ENCODE measurements at places on chromosomes 4 and X.

DNA sequence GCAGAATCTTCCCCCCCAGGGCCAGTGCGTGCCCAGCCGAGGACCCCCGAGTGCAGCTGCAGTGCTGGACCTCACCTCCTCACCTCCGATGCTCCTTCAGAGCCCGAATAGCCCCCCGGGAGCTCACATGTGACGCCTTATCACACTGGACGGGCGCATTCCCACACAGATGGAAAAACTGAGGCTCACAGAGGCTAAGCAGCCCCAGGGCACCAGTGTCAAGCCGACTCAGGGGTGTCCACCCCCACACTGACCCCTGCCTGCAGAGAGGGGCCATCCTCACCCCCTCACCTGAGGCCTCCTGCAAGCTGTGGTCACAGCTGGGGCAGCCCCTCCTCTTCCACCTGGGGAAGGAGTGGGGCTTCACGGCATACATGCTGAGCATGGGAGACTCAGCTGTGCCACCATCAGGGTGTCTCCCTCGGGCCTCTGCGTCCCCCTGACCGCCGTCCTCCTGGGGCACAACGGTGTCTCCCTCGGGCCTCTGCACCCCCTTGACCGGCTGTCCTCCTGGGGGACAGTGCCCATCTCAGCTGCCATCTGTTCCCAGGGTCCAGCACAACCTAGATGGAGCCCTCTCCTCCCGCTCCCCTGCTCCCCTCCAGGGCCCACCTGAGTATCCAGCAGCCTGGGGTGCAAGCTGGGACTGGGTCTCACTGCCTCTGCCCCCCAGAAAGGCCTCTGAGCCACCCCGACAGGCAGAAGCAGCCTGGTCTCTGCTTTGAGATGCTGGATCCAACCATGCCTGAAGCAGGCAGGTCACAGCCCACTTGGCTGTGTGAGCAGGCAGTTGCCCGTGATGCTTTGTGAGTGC lies 85.3 kb upstream of the NKX1-1 start:
- no peak for DNase-seq

DNA sequence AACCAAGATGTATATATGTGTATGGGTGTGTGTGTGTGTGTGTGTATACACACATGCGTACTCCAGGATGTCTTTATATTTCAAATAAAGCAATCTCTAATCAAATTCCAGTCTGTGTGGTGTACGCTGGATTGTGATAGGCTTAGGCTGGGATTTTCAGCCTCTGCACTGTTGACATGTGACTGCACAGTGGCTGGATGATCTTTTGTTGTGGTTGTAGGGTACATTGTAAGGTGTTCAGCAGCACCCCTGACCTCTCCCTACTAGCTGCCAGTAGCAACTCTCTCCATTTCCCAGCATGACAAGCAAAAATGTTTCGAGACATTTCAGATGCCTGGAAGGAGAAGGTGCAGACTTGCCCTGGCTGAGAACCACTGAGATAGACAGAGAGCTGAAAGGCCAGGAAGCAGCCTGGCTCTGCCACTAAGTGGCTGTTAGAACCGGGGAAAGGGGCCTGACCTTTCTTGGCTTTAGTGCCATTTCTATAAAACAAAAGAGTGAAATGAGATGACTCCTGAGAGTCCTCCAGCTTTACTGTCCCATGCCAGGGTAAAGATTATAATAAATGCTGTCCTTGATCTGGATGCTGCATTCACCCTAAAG lies 10.5 kb downstream of the PGM2 start:
- DNase-seq, result no peak

DNA sequence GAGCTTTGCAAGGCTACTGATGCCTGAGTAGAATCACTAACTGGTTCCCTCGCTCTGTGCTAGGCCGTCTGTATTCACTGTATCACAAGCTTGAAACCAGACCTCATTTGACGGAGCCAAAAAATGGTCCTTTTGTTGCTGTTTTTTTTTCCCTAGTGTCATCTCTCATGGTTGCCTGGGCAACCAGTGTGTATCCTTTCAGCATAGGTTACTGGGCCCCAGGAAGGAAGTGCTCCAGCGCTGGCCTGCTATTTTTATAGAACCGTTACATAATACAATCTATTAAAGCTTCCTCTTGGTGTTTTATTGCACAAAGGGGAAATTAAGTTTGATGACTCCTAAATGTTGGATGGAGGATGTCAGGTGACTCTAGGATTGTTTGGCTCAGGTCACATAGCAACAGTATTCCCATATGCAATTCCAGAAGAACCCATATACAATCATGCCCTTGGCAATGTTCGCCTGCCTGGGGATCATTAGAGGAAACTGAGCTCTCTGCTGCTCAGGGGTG lies 220.4 kb downstream of the SPRY1 start:
- DNase-seq, result no peak

DNA sequence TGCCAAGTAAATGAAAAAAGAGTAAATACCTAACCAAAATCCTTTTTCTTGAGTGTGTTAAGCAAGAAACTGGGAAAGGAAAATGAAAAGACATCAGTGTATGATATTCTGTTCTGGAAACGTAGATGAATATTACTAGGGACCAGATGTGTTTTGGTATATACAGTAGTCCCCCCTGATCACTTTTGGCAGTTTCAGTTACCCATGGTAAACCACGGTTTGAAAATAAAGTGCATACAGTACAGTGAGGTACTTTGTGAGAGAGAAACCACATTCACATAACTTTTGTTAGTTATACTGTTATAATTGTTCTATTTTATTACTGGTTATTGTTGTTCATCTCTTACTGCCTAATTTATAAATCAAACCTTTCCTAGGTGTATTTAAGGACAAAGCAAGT lies 250.9 kb downstream of the TENM3 start:
- no peak for DNase-seq

- DNase-seq, result no peak
Observed at GRCh38 chr4:122917731-122918130, 4.7 kb downstream of the NUDT6 start.

GRCh38 chr4:71520308-71520707 lies 181.5 kb downstream of the SLC4A4 start:
- DNase-seq, result no peak

GRCh38 chr4:183147196-183147595 lies 48.1 kb downstream of the WWC2 start:
- DNase-seq, result no peak

DNA sequence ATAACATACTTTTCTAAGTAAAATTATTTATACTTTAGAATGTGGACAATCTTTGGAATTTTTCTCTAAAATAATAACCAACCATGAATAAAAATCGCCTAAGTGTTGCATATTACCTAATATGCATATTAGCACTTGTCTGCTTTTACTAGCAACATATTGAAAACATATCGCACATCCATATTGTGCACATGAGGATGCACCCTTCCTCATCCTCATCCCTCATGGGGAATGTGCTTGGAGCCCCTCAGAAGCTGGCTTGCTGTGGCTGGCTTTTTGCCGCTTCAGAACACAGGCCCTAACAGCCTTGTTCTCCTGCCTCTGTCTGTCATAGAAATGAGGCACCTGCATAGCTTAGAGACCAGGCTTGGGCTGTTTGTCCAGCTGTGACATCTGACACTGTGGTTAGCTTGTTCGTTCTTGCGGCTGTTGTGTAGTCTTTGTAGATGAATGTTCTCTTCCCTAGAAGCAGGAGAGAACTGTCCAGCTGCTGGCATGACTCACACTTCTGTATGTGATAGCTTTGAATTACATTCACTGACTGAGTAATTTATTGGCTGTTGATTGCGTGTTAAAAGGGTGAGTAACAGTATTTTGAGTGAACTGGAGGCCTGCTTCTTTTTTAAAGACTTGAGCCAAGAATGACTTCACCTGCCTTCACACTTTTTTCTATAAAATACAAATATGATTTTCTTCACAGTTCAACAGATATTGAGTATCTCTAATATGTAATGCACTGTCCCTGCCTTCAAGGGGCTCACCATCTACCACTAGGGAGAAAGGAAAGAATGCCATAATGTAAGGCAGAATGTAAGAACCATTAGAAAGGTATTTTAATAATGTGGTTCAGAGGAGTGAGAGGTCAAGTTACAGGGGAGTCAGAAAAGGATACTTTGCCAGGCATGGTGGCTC lies 81.9 kb downstream of the HMGB2 start:
- DNase-seq, result no peak

- DNase-seq, result no peak
Observed at GRCh38 chr4:143341186-143341755, 4.6 kb downstream of the GAB1 start.

DNA sequence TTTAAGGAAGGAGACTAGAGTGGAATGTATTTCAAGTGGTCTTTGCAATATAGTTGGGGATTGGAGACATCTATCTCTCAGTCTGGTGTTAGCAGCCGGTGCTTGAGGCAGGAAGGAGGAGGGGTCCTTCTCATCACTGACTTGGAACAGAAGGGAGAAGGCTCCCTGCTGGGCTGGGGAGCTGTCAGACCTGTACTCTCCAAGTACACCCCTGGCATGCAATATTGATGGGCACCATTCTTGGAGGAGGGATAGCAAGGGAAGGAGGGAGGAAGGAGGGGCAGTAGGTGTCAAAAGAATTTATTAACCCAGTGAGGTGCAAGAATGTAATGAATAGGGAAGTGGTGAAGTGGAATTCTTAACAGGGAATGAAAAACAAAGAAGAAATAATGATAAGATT lies 338.8 kb downstream of the UNC5C start:
- DNase-seq, result no peak

DNA sequence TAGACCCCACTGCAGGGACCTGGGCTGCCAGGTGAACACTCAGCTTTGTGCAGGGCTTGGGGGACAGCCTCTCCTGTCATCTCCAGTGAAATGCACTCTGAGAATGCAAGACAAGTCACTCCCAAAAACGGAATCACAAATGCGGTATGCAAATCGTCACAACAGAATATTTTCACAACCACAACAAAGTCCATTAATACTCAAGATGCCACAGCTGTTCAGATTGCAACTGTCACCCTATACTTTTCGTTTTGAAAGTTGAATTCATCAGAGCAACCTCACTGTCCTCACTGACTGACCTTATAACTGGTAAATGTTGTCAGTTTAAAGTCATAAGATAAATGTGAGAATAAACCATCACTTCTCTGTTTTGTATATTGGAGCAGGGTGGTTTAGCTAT lies 16.6 kb downstream of the JAKMIP1 start:
- DNase-seq, result no peak

- DNase-seq, result no peak
Observed at GRCh38 chr4:158176776-158177175, 4.0 kb upstream of the GASK1B start.

DNA sequence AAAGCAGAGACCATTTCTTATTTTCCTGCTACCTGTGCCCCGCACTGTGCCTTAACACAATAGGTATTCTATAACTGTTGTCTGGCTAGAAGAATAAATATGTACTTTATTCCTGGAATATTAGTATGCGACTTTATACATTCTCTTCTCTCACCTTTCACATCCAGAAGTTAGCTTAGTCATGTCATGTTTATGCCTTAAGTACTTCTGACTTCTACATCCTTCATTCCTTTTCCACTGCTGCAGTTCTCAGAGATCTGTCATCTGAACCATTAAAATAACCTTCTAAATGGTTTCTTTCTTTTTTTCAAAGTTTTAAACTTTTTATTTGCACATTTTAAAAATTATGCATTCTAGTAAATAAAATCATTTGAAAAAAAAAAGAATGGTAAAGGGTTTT lies 34.4 kb downstream of the KIF4A start:
- no peak for DNase-seq

DNA sequence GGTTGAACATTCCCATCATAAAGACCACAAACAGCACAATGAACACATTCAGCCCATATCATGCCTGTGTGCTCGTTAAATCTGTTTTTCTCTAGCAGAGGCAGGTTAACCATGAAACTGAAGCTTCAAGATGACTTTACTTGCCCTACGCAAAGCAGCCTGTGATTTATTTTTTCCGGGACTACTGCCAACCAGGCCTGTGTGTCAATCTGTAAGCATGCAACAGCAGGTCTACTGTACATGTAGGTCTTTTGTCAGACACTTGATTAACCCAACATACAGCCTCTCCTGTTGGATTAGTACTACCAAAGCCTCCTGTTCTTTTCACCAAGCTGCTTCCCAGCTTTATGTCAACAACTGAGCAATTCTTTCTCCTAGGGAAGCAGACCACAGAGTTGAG lies 85.5 kb upstream of the ACSL1 start:
- no peak for DNase-seq

DNA sequence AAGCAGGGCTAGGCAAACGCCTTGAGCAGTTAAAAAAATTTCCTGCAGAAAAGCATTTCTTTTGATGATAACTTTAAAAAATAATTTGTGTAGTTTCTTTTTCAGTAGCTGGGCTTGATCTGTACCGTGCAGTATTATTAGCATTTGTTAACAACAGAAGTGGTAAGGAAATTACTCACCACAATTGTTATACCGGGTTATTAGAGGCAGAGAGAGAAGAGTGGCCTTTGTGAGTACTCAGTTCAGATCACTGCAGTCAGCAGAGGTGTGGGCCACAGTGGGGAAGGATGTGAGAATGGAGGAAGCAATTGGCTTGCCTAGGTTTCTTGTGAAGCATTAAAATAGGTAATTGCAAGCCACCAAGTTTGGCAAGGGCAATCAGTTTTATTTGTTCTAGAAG lies 14.3 kb upstream of the IL21 start:
- DNase-seq, result no peak

DNA sequence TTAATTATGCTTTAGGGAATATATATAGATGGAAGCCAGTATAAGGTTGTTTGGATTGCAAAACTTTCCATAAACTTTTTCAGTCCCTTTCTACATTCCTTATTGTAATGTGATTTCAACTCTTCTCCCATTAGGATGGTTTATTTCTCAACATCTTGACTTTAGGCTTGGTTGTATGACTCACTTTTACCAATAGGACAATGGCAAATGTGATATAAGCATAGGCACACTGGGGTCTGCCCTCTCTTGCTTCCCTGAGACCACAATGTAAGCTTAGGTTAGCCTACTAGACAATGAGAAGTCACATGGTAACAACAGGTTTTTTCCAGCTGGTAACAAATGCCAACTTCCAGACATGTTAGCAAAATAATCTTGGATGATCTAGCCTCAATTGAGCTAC lies 163.3 kb upstream of the RBPJ start:
- no peak for DNase-seq

DNA sequence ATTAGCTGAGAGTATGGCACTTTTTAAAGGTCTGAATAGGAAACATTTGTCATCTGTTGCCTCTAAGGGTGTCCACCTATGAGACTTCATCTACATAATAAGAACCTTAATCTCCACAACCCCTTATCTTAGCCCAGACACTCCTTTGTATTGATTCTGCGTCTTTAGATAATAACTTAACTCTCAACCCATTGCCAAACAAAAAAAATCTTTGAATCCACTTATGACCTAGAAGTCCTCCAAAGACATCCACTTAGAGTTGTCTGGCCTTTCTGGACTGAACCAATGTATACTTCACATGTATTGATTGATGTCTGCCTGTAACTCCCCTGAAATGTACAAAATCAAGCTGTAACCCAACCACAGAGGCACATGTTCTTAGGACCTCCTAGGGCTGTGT lies 66.0 kb upstream of the CHRNA9 start:
- no peak for DNase-seq

Data from activated CD8-positive, alpha-beta memory T cell treated with anti-CD3 and anti-CD28 coated beads for 24 hours (primary cell).